ENCODE measurements at places on chromosomes 12 and 14.

GRCh38 chr12:92861381-92861780, 67.7 kb downstream of the EEA1 start:
- H3K4me1 ChIP-seq = no peaks in the 10 kb centered on the region
- no peaks in the 10 kb centered on the region for H3K27me3 ChIP-seq
- no peak overlapping the region for H3K27ac ChIP-seq

- peaks cover 99% of the 10 kb centered on the region for H3K27me3 ChIP-seq
- no peak for DNase-seq
- peak within 1 kb of the TSS; percentile 52 for H3K4me3 ChIP-seq
- H3K4me1 ChIP-seq = peaks cover 17% of the 10 kb centered on the region
- no peak within 1 kb of the TSS for H3K27ac ChIP-seq
These were observed at the start of gene ESRRB for GRCh38 chr14:76375947-76376404. ESRRB (plus strand) TSS chr14:76376137; CDS start chr14:76376402, 265 bp downstream.

GRCh38 chr12:76422154-76422542, 73.9 kb upstream of the BBS10 start:
- peak overlapping the region; percentile 72 for H3K27ac ChIP-seq
- H3K4me3 ChIP-seq = peak overlapping the region; percentile 30
- H3K36me3 ChIP-seq = no peaks in the 10 kb centered on the region
- DNase-seq = no peak
- no peaks in the 10 kb centered on the region for H3K4me1 ChIP-seq

DNA sequence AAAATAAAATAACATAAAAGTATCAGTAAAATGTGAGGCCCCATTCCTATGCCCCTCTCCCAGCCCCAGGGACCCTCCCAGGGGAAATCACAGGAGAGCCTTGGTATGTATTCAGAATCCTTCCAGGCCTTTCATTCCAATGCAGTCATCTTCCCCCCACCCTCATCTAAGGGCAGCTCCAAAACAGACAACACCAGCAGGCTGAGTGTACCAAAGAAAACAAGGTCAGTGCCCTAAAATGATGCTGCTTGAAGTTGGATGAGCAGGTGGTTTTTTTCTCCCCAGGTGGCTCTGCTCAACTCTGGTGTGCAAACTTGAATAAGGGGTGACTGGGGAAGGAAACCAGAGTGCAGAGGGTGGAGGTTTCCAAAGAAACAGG, 56.2 kb downstream of the TSPAN9 start:
- H3K36me3 ChIP-seq = no peaks in the 10 kb centered on the region
- no peak overlapping the region for H3K4me3 ChIP-seq
- H3K27me3 ChIP-seq = no peaks in the 10 kb centered on the region
- no peak for DNase-seq
- H3K27ac ChIP-seq = no peak overlapping the region

- H3K27me3 ChIP-seq = no peaks in the 10 kb centered on the region
- no peak for DNase-seq
- H3K36me3 ChIP-seq = no peaks in the 10 kb centered on the region
- H3K4me3 ChIP-seq = no peak overlapping the region
- H3K4me1 ChIP-seq = peaks cover 7% of the 10 kb centered on the region
These were observed 13.4 kb upstream of the TTC7B start for GRCh38 chr14:90829677-90830076.

DNA sequence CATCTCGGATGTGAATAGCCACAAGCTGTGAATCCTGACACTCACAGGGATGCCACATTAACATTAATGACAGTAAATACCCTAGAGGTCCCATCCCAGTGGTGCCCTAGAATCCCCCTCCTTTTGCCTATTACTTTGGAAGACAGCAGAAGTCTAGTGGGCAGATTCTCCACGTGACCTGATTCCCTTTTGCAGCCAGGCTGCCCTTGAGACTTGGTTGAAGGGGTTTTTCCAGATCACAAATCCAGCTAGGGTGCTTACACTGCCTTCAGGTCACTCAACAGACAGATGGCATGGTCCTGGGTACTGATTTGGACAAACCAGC, 8.7 kb downstream of the HDAC7 start:
- peaks cover 95% of the 10 kb centered on the region for H3K4me1 ChIP-seq
- no peak for DNase-seq
- H3K4me3 ChIP-seq = no peak overlapping the region
- H3K27me3 ChIP-seq = no peaks in the 10 kb centered on the region
- no peaks in the 10 kb centered on the region for H3K36me3 ChIP-seq

- H3K27me3 ChIP-seq = no peaks in the 10 kb centered on the region
- H3K4me3 ChIP-seq = no peak overlapping the region
- no peaks in the 10 kb centered on the region for H3K36me3 ChIP-seq
- no peak overlapping the region for H3K27ac ChIP-seq
These were observed 2.5 kb upstream of the LRIG3 start for GRCh38 chr12:58922849-58923248.

Data from esophagus squamous epithelium (tissue), 5 donors.